CD4-positive, alpha-beta T cell treated with Interleukin-1 beta for 1 hour (primary cell): ENCODE measurements at places on chromosomes 1 and 21.

DNA sequence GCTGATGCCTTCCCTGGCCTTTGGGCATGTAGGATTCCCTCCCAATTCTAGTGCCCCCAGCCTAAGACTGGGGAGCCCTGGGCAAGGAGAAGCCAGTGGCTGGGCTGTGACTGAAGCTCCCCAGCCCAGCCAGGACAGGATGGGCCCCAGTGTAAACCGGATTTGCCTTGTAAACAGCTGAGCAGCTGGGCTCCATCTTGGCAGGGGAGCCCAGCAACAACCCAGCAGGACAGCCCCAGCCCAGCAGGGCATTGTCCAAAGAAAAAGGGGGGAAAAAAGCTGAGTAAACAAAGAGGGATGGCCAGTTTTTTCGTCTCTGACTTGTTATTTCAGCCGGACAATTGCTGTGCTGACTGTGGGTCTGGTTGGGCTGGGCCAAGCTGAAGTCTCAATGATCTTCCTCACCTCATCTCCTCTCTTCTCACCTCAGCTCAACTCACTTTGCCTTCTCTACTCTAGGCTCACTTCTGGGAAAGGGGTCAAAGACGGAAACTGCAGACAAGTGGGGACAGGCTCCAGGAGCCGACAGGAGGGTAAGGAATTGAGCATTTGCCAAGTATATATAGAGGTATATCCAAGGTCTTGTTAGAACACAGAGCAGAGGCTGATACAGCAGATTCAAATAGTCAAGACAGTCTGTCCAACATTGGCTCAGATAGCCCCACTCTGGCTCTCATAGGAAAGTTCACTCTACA lies 97.7 kb downstream of the TMEM53 start:
- no peak for DNase-seq

DNA sequence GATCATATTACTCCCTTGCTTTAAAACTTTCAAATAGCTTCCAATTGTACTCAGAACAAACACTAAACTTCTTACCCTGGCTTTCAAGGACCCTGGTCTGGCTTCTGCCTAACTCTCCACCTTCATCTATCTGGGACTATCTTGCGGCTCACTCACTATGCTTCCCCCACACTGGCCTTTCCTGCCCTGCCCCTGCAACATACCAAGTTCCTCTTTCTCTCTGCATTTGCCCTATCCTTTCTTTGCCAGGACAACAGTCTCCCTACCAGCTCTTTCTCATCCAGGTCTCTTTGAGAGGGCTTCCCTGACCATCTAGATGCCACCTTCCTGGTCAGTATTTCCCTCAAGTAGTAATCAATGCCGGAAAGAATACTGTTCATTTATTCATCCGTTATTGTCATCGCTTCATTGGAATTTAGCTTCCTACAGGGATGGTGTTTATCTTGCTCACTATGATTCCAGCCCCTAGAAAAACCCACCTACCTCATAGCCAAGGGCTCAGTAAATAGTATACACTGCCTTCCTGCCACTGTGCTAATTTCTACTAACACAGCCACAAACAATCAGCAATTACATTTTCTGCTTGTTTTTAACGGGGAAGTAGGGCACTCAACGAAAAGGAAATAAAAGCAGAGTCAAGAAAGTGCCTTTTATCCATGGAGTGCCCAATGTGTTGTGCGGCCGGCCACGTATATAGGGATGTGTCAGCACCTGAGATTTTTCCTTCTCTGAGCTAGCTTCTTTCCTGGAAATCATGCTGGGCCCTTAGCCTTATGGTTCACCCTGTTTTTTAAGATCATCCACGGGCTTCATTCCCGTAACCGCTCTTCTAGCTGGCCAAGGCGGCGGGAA lies 521 bp upstream of the CDC7 start:
- no peak for DNase-seq

DNA sequence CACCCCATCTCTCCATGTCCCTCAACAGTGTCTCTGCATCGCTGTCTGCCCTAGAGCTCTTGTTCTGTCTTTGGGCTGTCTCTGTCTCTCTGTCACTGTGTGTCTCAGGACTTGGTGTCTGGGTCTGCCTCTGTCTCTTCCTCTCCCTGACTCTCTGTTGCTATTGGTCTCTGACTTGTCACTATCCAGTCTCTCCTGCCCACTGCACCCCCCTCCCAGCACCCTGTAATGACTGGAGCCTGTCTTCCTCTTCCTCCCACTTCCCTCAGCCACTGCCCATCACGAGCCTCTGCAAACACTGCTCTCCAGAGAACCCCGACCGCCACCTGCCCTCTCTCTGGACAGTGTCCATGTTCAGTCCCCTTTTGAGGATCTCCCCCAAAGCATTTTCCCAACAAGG lies 12.1 kb downstream of the PEAR1 start:
- no peak for DNase-seq

- peak; percentile 6 for DNase-seq
Measured at GRCh38 chr1:207145401-207146058, 41.5 kb downstream of the C4BPA start.

- DNase-seq: no peak
Measured at GRCh38 chr21:45401054-45401518, 3.9 kb upstream of the COL18A1 start.

GRCh38 chr1:186761358-186761757 lies 67.4 kb upstream of the PLA2G4A start:
- no peak for DNase-seq

DNA sequence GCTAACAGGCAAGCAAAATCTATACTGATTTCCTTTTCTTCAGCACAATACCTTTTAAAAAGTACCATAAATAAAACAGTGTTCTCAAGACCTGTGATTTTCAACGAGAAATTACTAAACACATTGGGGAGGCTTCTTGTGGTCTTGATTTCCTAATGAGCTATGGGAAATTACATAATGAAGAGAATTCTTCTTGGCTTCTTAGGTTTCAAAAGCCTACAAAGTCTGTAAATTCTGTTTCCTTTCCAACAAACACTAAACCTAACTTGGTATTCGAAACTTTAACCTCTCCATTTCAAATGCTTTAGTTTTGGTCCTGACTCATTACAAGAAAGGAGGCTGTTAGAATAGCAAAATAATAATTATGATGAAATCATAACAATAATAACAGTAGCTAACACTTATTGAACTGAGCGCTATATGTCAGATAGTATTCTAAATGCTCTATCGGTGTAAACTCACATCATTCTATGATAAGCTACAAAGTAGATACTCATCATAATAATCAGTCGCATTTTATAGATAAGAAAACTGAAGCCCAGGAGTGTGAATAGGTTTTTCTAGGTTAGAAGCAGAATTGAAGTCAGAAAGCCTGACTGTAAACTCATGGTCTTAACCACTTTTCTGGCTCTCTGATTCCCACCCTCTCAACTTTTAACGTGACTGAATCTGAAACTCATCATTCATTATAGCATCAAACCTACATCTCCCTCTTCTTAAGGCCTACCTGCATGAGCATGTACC lies 486.7 kb downstream of the SMYD3 start:
- no peak for DNase-seq

GRCh38 chr21:36403713-36404112 lies 18.5 kb downstream of the CHAF1B start:
- DNase-seq: no peak

GRCh38 chr1:205927247-205927646 lies 16.0 kb downstream of the SLC26A9 start:
- DNase-seq: no peak

DNA sequence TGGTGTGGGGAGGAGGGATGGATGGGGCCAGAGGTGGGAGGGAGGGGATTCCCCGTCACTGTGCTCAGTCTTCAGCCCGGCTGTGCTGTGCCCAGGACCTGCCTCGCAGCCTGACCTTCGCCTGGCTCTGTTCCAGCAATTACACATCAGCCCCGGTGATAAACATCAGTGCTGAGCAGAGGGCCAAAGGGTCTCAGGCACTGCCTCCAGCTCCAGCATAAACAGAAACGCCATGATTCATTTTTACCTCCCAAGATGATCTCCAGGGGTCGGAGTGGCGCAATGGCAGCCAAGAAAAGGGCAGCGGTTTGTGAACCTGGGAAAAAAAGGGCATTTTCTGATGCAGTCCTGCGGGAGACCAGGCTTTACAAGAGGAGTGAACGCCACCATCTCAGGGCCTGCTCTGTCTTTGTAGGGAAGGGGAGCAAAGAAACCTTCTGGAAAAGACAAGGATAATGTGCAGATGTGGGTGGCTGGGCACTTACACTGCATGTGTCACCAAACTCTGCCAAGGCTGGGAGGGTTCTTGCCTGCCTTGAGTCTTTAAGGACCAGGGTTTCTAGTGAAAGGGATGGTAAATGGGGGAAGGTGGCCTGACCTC lies 28.1 kb downstream of the SHISA4 start:
- no peak for DNase-seq

GRCh38 chr1:7489586-7489985 lies 281.5 kb upstream of the VAMP3 start:
- no peak for DNase-seq

DNA sequence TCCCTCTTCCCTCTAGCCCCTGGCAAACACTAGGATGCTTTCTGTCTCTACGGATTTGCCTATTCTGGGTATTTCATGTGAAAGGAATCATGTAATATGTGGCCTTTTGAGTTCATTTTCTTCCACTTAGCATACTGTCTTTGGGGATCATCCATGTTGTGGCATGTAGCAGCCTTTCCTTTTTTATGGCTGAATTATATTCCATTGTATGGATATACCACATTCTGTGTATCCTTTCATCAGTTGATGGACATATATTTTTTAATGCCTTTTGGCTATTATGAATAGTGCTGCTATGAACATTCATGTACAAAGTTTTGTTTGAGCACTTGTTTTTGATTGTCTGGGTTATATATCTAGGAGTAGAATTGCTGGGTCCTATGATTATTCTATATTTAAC lies 258.4 kb upstream of the CSF3R start:
- no peak for DNase-seq

GRCh38 chr1:78410643-78411042 lies 80.1 kb upstream of the PTGFR start:
- no peak for DNase-seq
